Right renal pelvis (tissue), 4 donors: ENCODE measurements at places on chromosomes 13 and 19.

- DNase-seq = no peak
These were observed at the start of gene JAK3 for GRCh38 chr19:17847538-17848366. TSS of gene JAK3 (minus strand) at chr19:17847982. CDS start at chr19:17844417, 3,565 bp downstream.

GRCh38 chr19:41530761-41531301 lies 45.1 kb upstream of the CEACAM21 start:
- no peak for DNase-seq

GRCh38 chr13:99214232-99214631 lies 13.6 kb downstream of the UBAC2 start:
- no peak for DNase-seq

DNA sequence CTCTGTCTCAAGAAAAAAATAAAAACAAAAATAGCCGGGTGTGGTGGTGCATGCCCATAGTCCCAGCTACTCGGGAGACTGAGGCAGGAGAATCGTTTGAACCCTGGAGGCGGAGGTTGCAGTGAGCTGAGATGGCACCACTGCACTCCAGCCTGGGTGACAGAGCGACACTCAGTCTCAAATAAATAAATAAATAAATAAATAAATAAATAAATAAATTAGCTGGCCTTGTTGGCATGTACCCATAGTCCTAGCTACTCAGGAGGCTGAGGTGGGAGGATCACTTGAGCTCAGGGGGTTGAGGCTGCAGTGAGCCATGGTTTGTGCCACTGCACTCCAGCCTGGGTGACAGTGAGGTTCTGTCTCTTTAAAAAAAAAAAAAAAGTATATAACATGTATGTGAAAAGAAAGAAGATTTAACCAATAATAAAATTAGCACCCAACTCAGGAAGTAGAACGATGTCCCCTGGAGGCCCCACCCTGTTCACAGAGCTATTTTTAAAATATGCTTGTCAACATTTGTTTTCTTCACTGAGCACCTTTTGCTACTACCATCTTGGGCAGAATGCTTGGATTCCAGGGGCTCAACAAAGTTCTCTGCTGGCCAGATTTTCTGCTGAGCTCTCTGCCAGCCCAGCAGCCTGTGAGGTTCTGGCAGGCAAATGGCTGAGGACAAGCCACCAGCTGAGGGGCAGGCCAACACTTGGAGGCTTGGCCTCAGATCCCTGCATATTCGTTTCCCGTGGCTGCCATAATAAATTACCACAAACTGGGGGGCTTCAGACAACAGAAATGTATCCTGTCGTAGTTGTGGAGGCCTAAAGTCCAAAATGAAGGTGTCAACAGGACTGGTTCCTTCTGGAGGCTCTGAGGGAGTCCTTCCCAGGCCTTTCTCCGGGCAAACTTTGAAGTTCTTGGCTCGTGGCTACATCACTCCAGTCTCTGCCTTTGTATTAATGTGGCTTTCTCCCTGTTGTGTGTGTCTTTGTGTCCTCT lies 5.2 kb downstream of the SLC25A42 start:
- DNase-seq = no peak

- DNase-seq = no peak
These were observed 94.2 kb downstream of the ZNF737 start for GRCh38 chr19:20471431-20471830.

GRCh38 chr19:10636304-10636972 lies 11.1 kb downstream of the SLC44A2 start:
- no peak for DNase-seq

- no peak for DNase-seq
These were observed 144.9 kb downstream of the MIPEP start for GRCh38 chr13:23744315-23744714.

DNA sequence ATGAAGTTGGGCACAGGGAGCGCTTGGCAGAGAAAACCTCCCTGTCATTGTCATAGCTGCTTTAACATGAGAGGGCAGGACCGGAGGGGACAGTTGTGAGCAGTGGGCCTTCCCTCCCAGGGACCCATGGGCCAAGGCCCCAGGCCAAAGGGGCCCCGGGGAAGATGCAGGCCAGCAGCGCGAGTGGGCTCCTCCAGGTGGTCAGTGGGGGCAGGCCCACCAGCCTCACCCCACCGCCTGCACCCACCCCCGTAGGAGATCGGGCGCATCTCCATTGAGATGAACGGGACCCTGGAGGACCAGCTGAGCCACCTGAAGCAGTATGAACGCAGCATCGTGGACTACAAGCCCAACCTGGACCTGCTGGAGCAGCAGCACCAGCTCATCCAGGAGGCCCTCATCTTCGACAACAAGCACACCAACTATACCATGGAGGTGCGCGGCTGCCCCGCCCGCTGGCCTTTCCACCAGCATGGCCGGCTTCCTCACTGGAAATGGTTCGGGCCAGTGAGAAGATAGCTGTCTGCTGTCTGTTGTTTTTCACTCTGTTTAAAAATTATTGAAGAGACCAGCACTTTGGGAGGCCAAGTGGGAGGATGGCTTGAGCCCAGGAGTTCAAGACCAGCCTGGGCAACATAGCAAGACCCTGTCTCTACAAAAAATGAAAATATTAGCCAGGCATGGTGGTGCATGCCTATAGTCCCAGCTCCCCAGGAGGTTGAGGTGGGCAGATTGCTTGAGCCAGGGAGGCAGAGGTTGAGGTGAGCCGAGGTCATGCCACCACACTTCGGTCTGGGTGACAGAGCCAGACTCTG lies 18.6 kb downstream of the CAPN12 start:
- DNase-seq = no peak

GRCh38 chr13:112202966-112203365 lies 136.0 kb downstream of the SOX1 start:
- no peak for DNase-seq

DNA sequence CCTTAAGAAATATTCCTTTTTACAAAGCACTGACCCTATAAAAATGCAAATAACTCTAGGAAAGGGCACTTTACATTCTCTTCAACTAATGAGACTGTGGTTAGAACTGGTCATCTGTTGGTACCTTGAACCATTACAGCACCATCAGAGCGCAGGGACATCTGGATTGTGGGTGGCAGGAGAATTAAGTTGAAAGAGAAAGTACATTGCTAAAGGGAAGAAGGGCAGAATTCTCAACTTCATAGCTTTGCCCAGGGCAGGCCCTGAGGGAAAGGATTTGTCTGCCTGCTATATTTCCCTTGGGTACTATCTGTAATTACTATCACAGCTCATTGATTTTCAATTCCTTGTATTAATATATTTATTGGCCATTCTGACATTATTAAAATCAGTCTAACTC lies 196.8 kb downstream of the KLF12 start:
- no peak for DNase-seq

DNA sequence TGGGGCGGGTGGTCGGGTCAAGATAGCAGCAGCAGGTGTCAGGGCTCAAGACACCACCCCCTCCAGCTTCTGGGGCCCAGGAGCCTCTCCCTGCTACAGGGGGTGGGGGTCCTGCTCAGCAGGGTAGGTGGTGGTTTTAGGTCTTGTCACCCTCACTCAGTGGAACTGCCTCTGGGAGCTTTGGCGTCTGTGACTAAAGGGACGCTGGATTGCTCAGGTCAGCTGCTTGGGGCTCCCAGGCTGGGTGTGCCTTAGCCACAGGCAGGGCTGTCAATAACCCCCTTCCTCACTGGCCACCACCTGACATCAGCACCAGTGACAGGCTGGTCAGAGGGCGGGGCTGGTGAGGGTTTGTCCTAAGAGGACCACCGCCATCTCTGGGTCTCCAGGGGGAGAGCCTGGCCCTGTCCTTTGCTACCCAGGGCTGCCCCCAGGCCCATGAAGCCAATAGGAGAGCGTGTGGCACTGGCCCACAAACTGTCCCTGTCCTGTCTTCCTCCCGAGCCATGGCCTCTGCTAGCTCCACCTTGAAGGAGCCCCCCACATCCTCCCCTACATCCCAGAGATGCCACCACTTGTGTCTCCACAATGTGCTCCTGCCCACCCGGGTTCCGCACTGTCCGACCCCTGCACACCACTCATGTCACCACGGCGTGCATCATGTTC lies 36.4 kb downstream of the MAU2 start:
- no peak for DNase-seq

DNA sequence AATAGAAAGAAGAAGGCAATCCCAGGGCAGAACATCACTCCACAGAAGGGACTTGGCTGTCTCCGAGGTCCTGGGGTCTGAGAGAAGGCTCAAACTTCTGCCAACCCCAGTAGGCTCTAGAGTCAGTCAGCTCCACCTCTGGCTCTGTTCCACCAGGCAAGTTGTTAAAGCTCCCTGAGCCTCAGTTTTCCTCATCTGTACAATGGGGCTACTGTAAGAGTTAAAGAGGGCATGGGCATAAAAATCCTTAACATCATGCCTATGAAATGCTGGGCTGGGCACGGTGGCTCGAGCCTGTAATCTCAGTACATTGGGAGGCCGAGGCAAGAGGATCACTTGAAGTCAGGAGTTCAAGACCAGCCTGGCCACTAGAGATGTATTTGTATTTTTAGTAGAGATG lies 5.1 kb downstream of the UNC13A start:
- DNase-seq = no peak

DNA sequence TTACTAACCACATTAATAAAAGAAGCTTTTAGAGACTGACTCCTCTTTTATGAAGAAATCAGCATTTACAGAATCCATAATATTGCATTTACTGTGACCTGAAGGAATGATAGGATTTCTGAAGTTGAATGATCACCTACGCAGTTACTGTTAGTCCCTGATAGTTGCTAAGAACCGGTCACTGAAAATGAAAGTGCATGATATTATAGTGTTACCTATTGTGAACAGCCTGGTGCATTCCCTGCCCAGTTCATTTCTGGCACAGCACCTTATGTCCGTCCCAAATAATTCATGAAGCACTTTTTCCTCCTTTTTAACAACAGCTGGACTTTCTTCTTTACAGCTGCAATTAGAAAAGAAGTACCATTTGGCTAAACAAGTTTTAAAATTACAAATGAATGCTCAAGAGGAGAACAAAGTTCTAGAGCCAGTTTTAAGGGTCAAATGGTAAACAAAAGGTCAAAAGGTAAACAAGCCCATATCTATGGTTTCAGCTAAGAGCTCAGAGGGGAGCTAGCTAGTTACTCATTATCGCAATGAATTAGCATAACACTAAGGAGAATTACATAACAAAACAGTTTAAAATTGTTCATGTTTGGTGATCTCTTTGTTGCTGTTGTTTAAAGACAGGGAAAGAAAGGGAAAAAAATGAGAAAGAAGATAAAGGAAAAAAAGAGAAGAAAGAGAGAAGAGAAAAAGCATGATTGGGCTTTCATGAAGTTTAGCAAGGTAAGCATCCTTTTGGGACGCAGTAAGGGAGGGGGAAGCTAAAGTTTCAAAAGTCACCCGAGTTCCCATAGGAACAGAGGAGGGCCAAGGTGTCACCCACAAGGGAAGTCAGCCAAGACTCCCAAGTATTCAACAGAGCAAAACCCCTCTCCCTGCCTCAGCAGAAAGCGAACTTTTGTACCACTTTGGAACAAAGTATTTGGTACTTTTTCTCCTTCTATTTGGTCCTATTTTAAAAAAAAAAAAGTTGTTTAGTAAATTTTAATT lies 50.2 kb downstream of the FLT3 start:
- DNase-seq = no peak

DNA sequence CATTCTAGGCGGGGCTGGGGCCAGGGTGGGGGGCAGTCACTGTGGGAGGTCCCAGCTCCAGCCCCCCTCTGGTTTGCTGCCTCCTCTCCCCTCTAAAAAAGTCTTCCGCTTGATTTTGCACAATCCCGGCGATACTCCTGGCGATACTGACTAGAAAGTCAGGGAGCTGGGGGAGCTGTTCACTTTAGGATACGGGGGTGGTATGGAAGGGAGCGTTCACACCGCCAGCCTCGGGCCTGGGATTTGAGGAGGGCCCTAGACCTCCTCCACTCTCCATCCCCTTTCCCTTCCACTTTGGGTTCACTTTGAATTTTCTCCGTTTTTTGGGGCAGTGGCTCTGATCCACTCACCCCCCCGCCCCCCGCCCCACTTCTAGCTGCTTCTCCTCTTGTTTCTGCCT lies 35.0 kb downstream of the KEAP1 start:
- DNase-seq = no peak

DNA sequence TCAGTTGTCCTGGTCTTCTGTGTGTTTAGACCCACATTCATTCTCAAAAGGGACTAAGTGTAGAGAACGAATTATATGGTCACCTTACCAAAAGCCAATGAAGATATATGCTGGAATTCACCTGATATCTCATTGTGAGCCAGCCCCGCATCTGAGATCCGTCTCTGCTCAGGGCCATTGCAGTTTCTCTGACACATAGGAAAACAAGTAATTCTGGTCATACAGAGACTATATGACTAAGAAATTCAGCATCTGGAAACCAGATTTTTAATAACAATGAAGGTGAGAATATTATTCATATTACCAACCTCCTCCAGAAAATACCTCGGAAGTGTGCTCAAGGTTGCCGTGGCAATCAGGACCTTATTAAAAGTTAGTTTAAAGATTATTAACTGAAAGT lies 278.6 kb upstream of the EDNRB start:
- no peak for DNase-seq

DNA sequence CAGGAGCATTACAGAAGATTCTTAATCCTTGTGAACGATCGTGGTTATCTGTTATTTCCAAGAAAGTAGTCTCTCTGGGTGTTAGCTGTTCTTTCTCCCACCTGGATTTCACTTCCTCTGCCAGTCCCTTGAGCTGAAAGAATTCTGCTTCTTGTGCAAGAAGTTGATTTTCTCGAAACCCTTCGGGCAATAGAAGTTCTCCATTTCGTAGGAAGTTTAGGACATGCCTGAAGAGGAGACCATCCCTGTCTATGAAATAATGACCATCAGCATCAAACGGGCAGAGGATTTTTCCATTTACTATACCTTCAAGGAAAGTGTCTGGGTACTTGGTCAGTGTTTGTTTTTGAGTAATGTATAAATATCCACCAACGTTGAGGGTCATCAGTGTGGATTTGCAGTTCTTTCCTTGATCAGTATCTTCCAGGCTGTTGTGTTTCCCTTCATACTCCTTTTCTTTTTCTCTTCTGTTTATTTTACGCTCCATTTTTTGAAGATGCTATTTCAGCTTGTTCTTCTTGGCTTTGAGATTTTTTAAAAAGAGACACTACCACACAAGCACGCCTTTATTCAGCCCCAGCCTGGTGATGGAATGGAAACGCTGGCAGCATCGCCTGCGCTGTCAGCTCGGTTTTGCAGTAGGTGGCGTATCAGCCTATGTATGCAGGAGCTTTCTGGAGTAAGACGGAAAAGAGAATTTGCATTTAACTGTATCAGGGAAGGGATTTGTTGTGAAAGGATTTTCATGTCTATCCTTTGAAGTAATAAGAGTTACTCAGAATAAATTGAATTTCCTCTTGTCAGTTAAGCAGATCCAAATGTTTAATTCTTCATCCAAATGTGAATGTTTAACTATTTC lies 6.5 kb downstream of the KCTD4 start:
- DNase-seq = no peak

DNA sequence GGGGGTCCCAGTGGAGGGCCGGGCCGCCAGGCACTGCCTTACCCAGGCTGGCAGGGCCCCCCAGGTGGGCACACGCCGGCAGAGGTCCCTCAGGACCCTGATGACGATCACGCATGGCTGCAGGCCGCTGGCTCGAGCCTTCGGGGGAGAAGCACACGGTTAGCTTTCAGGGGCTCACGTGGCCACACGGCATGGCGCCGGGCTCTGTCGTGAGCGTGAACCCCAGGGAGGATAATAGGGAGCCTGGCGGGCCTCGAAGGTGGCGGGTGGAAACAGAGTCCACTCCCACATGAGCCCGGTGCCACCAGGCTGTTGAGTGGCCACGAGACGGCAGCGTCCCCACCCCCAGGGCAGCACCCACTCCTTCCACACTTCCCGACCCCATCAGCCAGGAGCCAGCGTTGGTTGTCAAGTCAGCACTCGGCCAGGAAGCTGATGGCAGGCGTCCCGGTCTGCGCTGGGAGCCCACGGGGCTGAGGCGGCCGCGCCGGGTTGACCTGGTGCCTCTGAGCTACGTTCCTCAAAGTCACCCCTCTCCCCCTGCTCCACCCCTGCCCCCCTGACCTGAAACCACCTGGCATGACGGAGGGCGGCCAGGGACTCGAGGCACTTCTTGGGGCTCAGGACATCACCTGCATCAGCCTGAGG lies 24.7 kb upstream of the MATK start:
- no peak for DNase-seq
